Body of pancreas (tissue), 4 donors: ENCODE measurements at places on chromosomes 4 and X. TPM values are rescaled to one million over a fixed set of nuclear protein-coding genes. Genes with fewer than 3 reads are reported as not detected.

Gene RHOXF1
- total RNA-seq: not detected

Gene CLGN
- total RNA-seq: 1.3 TPM

Gene CDX4
- not detected for total RNA-seq

Gene LRCH2
- 1.3 TPM for total RNA-seq

Gene CLCN5
- total RNA-seq: 2.0 TPM

Gene DHRSX
- total RNA-seq: 46.5 TPM

Gene FRMD7
- not detected for total RNA-seq

Gene GLUD2
- 3.1 TPM for total RNA-seq

Gene STATH
- not detected for total RNA-seq

Gene IL3RA
- total RNA-seq: 1.3 TPM

Gene LRRC66
- 0.78 TPM for total RNA-seq

Gene FGB
- total RNA-seq: not detected

Gene CFAP99
- not detected for total RNA-seq

Gene ADH1B
- 134 TPM for total RNA-seq

Gene GPC4
- total RNA-seq: 11.2 TPM

Gene CXCL11
- total RNA-seq: not detected

Gene TSPAN6
- total RNA-seq: 8.2 TPM

Gene MAGEA10
- not detected for total RNA-seq

Gene FAM50A
- total RNA-seq: 14.5 TPM

Gene CD99L2
- 28.7 TPM for total RNA-seq

Gene NLRP2B
- total RNA-seq: not detected

Gene PDE5A
- 12.5 TPM for total RNA-seq

Gene MGARP
- total RNA-seq: 0.78 TPM

Gene TEX13D
- total RNA-seq: not detected

Gene AR
- total RNA-seq: 8.2 TPM

Gene FANCB
- total RNA-seq: 4.4 TPM

Gene POU4F2
- not detected for total RNA-seq

Gene AFP
- not detected for total RNA-seq

Gene CENPI
- total RNA-seq: 0.26 TPM

Gene TCP11X2
- not detected for total RNA-seq

Gene PNMA6A
- 1.3 TPM for total RNA-seq
